ENCODE measurements at places on chromosomes 4 and X.

DNA sequence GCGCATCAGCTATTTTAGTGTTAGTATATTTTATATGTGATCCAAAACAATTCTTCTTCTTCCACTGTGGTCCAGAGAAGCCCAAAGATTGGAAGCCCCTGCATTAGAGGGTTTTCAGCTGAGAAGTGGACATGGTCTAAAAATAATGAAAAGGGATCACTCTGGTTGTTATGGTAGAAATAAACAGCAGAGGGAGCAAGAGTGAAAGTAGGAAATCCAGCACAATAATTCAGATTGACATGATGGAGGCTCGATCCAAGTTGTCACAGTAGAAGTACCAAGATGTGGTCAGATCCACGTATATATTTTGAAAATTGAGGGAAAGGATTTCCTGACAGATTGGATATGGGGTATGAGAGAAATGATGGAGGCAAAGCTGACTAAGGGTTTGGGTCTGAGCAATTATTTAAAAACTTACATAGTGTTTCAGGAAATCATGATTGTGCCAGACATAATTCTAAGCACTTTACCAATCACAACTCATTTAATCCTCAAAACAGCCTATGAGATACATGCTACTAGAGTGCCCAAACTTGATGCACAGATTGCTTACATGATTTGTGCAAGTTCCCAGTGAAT lies 17.0 kb upstream of the TMEM144 start:
- no peak for DNase-seq

DNA sequence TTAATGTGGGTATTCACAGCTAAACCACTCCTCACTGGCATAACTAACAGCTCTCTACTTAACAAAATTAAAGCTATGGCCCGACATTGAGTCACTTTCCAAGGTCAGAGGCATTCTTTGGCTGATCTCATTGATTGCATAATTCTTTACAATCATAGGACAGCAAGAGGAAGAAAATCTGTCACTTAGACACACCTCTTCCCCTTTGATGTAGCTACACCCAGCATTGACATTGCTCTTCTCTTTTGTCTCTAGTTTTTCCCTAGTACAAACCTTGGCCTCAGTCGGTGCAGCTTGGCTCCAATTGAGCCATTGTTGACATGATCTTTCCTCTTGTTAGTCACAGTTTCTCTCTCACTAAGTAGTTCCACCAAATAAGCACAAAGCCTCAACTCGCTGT lies 313.3 kb upstream of the ACTRT1 start:
- no peak for DNase-seq

DNA sequence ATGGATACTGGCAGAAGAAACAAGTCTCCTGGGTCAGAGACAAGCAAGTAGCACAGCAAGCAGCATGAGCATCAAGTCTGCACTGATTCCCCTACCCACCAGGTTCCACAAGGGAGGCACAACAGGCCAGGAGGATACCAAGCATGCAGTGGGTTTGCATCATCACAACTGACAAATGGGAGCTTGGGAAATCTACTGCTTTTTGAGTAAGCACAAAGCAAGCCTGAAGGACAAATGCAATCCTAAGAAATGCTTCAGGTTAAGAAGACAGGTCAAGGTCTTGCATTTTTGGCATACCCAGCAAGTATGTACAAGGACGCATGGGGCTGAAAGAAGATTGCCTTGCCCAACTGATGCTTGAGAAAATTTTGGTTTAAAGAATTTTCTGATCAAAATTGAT lies 279.6 kb downstream of the PDGFC start:
- DNase-seq = no peak

GRCh38 chr4:1253831-1254230 lies 4.9 kb upstream of the CTBP1 start:
- no peak for DNase-seq

DNA sequence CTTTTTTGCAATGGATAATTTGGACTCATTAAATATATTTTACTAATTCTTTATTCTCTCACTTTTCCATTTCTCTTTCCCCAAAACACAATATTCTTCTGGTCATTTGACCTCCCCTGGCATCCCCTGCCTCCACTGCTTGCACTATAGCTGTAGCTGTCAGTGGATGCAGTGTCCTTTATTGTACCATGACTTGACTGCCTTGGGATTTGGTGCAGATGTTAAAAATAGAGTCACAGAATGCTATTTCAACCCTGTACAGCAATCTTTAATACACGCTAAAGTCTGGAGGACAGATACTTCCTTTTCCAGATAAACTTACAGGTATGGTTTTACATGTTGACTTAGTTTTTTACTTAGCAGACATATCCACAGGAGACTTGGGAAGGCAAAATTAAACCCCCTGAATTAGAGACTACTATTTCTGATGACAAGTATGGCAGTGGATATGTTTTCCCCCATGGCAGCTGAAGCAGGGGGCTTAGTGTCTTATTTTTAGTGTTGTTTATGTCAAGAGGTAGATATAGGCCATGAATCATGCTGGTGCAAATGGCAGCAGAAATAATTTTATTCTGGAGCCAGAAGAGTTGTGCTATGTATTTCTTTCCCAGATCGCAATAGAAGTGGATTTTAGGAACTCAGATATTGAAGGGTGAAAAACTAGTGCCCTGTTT lies 461.4 kb downstream of the NAF1 start:
- no peak for DNase-seq

GRCh38 chr4:7503559-7504249 lies 69.0 kb upstream of the PSAPL1 start:
- no peak for DNase-seq

GRCh38 chrX:110794601-110795000 lies 1.0 kb downstream of the CHRDL1 start:
- DNase-seq = no peak

DNA sequence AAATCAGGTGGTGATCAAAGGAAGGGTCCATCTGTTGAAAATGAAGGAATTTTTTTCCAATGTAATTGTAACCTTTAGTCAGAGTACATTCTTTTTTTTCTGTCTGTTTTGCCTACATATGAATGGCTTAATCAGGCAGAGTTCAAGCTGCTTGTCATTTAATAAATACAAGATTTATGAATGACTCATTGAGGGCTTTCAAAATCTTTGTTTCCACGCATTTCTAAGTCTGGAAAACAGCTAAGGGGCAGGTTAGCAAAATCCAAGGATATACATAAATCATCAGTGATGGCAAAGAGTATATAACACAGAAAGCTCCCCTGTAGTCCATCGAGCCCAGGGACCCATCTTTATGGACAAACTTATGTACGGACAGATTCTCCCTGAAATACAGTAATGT lies 1.8 kb downstream of the CA5B start:
- DNase-seq = no peak

GRCh38 chr4:129248621-129249020 lies 152.7 kb downstream of the C4orf33 start:
- DNase-seq = no peak

DNA sequence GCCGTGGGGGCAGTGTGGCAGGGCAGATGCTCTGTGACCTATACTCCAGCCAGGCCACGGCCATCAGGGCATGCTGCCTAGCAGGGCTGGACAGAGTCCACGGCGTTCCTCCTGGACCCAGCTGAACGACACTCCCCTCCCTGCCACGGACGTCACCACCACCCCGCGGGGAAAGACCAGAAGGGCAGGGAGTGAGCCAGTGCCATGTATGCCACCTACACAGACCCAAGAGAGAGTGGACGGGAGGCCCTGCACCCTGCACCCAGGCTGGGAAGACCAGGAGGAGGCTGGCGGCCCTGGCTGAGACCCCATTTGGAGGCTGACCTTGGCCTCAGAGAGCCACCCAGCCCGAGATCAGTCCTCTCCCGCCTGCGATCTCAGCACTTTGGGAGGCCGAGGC lies 101.9 kb downstream of the FAM53A start:
- no peak for DNase-seq

DNA sequence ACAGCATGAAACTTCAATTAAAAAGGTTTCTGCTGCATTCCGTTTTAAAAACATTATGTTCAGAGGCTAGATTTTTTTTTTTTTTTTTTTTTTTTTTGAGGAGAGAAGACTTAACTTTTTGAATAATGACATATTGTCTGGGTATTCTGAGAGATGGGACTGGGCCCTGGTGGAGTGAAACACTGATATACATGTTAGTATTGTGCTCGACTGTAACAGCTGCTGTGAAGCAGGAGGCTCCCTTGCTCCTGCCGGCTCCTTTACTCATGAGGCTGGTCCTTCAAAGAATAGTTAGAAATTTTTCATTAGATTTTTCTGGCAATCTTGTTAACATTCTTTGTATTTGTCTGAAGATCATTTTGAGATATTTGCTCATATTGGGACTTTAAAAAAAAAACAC lies 73.3 kb downstream of the TMEM131L start:
- no peak for DNase-seq

- DNase-seq = no peak
Observed at GRCh38 chr4:3836406-3836755, 70.2 kb downstream of the ADRA2C start.

DNA sequence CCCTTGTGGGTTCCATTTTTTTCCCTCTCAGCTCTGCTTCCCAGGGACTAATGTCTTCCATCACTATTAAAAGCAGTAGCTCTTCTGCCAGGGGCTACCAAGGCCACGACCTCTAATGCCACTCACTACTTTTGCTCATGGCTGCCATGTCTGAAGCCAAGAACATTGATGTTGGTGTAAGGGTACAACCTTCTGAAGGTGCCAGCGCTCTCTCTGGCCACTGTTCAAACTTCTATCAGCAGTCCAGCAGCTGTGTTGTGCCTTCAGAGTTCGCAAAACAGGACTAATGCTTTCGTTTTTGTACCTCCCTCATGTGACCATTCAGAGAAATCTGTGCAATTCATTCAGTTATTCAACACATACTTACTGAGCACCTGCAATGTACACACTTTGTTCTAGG lies 121.5 kb upstream of the ENPEP start:
- no peak for DNase-seq

DNA sequence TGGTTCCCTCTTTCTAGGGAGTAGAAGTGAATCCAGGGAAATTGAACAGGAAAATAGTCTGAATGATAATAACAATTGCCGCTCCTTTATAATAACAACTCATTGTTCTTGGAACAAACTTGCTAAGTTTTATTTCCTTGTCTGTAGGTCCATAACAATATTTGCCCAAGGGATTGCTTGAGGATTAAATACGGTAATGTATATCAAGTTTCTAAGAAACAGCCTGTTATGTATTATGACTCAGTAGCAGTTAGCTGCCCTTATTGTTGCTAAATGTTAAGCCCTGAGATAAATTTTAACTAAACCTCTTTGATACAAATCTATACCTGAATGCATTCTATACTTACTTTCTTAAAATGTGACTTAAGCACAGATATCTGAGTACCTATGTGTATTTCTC lies 215.9 kb upstream of the AADAT start:
- DNase-seq = no peak

DNA sequence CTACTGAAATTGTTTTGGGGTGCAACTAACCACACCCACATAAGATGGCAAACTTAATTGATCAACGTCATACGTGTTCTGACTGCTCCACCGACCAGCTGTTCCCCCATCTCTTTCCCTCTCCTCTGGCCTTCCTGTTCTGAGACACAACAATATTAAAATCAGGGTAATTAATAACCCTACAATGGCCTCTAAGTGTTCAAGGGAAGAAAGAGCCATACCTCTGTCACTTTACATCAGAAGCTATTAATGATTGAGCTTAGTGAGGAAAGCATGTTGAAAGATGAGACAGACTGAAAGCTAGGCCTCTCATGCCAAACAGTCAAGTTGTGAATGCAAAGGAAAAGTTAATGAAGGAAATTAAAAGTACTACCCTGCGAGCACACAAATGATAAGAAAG lies 173.9 kb upstream of the FTHL17 start:
- no peak for DNase-seq

DNA sequence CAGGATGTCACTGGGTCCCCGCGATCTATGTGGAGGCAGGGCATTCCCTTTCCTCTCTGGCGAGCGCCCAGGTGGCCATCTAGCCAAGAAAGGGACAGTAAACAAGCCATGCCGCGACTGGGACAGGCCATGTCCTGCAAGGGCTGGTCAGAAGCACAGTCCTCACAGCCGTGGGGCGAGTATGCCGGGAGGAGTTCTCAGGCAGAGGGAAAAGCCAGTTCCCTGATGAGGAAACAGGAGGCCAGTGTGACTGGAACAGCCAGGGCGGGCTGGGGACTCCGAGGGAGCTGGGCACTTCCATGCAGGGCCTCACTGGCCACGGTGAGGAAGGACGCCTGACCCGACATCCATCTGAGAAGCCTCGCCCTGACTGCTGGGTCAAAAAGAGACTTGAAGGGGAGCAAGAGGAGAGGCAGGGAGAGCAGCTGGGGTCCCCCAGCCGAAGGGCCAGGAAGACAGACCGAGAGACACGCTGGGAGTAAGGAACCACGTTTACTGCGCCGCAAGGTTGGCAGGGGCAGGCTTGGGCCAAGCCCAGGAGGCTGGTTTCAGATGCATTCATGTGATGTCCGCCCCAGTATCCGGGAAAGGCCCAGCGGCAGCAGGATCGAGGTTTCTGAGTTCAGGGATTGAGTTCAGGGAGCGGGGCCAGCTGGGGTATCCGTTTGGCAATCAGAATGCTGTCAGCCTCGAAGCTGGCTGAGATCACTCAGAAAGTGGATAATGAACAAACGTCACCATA lies 15.0 kb downstream of the CFAP99 start:
- DNase-seq = no peak

GRCh38 chr4:159178151-159178546 lies 75.3 kb downstream of the RAPGEF2 start:
- DNase-seq = no peak

DNA sequence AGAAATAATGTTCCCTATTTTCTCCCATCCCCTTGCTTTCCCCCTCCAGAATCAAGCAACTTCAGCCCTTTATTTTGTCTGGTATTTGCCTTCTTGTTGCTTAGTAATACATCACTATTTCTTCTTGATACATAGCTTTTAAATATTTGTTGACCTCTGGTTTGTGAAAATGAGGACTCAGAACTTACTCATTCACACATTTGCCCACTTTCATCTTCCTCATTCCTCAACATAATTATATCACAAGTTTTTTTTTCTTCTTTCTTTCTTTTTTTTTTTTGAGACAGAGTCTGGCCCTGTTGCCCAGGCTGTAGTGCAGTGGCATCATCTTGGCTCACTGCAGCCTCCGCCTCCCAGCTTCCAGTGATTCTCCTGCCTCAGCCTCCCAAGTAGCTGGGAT lies 28.9 kb upstream of the NDUFC1 start:
- DNase-seq = no peak

- DNase-seq = no peak
Observed at GRCh38 chr4:133450813-133451212, 301.7 kb downstream of the PCDH10 start.

- no peak for DNase-seq
Observed at GRCh38 chr4:178602833-178603232, 1160.6 kb upstream of the AGA start.
